ENCODE measurements at places on chromosomes 6 and 20.
A peak's percentile ranks its signal among the peaks of the same experiment; 100 is the strongest.

GRCh38 chr6:6085928-6086668 is 79.4 kb upstream of the NRN1 start:
- DNase-seq, result no peak

- no peak for DNase-seq
Measured at GRCh38 chr6:90305800-90306448, 9.3 kb upstream of the BACH2 start.

- DNase-seq, result no peak
Measured at GRCh38 chr6:155939253-155939652, 483.6 kb upstream of the NOX3 start.

- no peak for DNase-seq
Measured at GRCh38 chr20:57807401-57808263, 97.8 kb upstream of the PMEPA1 start.

DNA sequence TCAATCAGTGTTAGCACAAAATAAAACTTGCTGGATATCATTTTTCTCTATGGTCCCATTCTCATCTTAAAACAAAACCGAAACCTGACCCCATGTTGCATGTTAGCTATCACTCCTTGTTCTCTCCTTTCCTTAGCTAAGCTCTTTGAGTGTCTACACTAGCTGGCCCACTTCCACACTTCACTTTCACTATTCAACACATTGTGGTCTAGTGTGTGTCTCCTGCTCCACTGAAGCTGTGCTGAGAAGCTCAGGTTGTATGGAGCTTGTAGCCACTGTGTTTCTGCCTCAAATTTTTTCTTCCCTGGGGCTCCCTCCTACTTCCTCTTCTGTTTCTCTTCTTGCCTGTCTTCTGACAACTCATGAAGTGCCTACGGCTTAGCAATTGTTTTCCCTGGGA is 223.0 kb downstream of the NKAIN2 start:
- DNase-seq, result no peak

DNA sequence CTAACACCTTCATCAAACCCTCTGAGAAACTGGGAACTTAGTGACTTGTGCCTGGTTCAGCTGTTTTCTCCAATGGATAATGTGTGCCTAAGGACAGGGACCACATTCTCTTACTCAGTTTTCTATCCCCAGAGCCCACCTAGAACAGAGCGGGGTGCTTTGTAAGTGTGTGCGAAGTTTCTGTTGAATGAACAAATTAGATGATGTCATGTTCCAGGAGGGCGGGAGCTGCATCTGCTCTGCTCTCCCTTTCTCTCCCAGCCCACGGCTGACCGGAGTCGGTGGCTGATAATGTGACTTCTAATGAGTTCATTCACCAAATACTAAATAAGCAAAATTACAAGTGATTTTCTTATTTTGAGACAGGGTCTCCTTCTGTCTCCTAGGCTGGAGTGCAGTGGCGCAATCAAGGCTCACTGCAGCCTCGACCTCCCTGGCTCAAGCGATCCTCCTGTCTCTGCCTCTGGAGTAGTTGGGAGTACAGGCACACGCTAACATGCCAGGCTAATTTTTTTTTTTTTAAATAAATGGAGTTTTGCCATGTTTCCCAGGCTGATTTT is 60.7 kb upstream of the FNDC1 start:
- DNase-seq, result no peak

GRCh38 chr6:6711832-6712448 is 123.4 kb downstream of the LY86 start:
- DNase-seq, result no peak

DNA sequence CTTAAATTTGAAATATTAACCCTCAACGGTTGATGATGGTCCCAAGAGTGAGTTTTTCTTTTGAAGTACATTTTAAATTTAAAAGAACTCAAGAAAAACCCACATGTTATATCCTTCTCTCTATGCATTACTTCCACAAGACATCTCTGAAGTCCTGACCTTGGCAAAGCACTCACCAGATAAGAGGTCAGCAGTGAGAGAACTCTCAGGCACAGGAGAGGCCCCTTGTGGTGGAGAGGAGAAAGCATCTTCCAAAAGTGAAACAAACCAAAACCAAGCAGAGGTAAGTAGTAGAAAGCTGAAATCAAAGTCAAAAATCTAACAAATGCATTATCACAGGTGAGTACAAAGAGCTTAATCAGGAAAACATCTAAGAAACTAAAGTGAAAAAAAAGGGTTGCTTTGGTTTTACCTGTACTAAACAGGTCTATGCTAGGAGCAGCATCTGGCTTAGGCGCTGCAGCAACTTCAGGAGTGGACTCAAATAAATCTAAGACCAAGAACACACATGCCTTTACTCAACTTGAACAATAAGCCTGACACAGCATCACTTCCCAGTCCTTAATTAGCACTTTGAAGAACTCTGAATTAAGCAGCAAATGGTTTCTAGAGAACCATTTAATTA is 80.5 kb downstream of the PRSS35 start:
- no peak for DNase-seq

GRCh38 chr6:25370178-25371036 is 91.2 kb downstream of the CARMIL1 start:
- DNase-seq, result no peak

- DNase-seq, result no peak
Measured at GRCh38 chr6:30500421-30501355, 11.4 kb downstream of the HLA-E start.

DNA sequence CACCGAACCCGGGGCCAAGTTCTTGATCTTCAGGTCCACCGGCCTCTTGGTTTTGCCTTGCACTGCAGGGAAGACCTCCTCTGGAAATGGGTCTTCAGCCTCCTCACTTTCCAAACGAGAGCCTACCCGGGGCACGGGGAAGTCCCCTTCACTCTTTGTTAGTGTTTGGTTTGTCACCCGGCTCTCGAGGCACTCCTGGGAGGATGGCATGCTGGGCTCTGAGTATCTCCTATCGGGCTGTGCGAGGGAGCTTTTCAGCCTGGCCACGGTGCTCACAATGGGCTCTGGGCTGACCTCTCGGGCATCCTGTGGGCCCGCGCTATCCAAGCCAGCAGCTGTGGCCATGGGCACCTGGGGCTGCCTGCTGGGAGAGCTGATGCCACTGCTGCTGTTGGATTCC is 8.1 kb downstream of the TAGAP start:
- no peak for DNase-seq

DNA sequence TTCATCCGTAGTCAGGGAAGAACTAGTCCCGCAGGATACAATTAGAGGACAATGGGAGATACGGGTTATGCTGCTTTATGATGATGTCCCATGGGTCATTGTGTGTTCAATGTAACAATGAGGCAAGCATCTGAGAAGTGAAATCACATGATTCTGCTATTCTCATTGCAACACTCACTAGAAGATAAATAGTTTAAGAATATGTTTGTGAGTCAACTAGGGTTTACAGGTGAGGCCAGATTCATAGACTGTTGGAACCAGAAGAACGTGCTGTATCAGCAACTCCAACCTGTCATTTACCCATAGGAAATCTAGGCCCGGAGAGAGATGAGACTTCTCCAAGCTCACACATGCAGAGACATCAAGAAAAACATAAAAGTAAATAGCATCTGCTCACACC is 80.8 kb downstream of the SCML4 start:
- DNase-seq, result no peak

DNA sequence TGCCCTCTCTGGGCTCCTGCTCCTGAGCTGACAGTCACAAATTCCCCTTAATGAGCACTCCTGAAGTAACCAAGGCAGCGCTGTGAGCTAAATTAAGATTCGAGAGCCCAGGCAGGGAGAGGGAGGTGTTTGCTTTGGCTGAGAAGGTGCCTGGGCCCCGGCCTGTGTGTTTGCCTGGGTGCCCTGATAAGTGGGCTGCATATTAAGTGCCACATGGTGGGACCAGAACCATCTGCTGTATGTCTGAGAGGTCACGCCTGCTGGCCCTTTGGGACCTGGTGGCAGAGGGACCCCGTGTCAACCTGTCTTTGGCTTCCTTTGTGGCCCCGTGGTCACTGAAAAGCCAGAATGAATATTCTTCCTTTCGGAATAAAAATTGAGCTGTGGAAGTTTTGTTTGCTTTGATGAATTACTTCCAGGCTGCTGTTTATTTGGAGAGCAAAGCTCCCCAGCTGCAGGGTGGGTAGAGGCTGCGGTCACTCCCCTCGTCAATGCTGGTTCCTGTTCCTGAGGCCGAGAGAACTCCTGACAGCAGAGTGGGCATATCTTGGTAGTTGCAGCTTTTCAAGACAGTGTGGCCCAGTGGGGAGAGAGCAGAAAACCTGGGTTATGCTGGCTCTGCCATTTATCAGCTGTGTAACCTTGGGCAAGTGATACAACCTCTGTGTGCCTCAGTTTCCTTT is 17.5 kb upstream of the KCNK16 start:
- no peak for DNase-seq

DNA sequence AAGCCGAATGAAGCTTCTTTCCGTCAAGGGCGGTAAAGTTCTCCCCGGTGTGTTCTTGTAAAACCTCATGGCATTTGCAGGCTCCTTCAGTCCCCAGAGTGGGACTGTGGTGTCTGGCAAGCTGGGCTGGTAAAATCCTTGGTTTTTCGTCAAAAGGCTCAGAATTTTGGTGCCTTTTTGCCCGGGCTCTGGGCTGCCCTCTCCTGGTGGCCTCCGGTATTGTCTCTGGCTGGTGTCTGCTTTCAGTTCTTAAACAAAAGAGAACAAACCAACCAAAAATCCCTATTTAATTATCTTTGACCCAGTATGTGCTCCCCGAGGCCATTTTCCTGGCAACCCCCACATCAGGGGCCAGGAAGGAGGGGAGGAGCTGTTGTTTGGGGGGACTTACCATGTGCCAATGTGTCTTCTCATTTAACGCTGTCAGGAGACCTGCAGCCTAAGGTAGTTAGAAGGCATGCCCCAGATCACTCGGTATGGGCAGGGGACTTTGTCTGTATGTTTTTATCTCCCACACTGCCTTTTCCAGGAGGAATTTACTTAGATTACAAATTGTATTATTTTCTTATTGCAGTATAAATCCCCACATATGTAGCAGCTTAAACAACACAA is 11.1 kb downstream of the CDH4 start:
- DNase-seq, result peak; percentile 80

- no peak for DNase-seq
Measured at GRCh38 chr6:125194941-125195340, 41.4 kb downstream of the TPD52L1 start.

- peak; percentile 76 for DNase-seq
Measured at GRCh38 chr20:62921119-62921687, 5.1 kb downstream of the DIDO1 start.

DNA sequence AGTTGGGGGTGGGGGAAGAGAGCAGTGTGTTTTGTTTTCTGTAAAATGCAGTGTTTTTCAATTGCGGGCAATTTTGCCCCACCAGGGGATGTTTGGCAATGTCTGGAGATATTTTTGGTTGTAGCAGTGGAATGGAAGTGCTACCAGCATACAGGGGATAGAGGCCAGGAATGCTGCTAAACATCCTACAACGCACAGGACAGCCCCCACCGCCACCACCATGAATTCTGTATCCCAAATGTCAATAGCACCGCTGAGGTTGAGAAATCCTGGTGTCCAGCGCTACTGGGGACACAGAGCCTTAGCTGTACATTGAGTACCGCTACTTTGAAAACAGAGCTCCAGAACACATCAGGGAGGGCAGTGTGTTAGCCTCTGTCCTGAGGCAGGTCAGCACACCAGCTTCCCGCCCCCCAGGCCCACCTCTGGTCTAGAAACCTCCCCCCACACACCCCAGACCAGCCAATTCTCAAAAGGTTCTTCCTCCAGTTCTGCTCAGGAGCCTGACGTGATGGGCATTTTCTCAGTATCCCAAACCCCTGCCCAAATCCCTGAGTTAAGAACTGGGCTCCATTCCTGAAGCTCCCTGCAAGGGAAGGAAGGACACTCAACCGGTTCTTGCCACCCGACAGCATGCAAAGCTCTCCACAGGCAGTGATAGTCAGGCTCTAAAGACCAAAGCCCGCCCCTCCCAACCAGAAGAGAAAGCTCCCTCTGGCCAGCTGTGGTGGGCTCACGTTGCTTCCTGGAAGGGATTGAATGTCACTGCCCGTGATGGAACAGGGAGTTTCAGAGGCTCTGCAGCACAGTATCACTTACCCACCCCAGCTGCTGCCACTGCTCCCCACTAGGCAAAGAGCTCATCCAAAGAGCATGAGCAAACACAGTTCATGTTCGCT is 321.5 kb upstream of the JARID2 start:
- no peak for DNase-seq

DNA sequence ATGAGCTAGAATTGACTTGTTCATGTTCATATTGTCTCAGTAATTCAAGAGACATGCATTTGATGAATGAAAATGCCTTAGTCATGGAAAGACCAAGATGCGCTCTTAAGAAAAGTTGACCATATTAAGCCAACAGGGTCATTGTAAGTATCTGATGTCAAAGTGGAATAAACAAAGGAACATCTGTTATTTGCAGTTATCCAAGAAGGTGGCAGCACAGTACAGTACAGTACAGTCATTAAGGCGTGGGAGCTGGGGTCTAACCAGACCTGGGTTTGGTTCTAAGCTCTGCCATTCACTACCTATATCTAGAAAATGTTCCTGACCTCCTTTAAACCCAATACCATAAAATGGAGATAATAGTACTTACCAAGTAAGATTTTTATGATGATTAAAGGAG is 178.1 kb downstream of the BACH2 start:
- DNase-seq, result no peak

DNA sequence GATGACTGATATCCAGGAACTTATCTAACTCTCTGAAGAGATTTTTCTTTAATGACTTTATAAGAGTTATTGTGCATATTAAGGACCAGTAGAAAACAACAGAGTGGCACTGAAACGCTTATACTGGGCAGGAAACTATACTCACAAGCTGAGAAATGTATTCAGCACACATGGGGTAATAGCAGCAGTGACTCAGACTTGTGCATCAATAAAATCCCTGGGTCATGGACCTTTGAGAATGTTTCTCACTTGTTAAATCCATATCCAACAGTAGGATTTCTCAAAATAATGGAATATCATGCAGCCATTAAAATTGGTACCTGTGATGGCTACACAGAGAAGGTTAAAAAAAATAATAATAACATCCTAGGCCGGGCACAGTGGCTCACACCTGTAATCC is 219.5 kb downstream of the BTBD9 start:
- no peak for DNase-seq

- no peak for DNase-seq
Measured at GRCh38 chr20:42309050-42309449, 690.9 kb upstream of the CHD6 start.

DNA sequence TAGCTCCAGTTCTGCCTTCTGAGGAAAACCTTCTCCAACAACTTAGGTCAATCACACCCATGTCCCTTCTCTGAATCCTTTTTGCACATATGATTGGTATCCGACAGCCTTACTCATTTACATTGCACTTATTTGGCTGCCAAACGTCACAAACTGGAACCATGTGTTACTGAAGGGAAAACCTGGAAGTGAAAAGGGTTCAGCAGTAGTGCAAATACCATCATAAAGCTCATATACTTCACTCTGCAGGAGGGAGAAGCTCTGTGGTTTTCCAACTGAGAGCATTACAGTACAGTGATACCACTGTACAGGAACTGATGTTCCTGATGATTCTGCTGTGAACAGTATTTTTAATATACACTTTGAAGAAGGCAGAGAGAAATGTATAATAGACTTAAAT is 87.8 kb downstream of the SLC16A10 start:
- no peak for DNase-seq

- DNase-seq, result no peak
Measured at GRCh38 chr6:169880516-169880915, 129.1 kb downstream of the ERMARD start.

GRCh38 chr6:61977099-61977498 is 308.9 kb downstream of the KHDRBS2 start:
- DNase-seq, result no peak

- DNase-seq, result peak; percentile 84
Measured at GRCh38 chr6:31128093-31128676, 7.9 kb upstream of the CDSN start.

All from stimulated activated CD8-positive, alpha-beta memory T cell treated with anti-CD3 and anti-CD28 coated beads, Interleukin-4, amount 100 ng/mL, for 48 hours (primary cell).